Activated B cell treated with CpG ODN at 0.5 μM for 24 hours (primary cell): ENCODE measurements at places on chromosomes 6 and 20.
A peak's percentile ranks its signal among the peaks of the same experiment; 100 is the strongest.

- no peak for DNase-seq
Measured at GRCh38 chr6:119620846-119621555, 271.4 kb upstream of the MAN1A1 start.

GRCh38 chr20:44543358-44543757 lies 21.5 kb upstream of the SERINC3 start:
- DNase-seq, result no peak

- DNase-seq, result no peak
Measured at GRCh38 chr6:2890976-2891767, 11.9 kb downstream of the SERPINB9 start.

DNA sequence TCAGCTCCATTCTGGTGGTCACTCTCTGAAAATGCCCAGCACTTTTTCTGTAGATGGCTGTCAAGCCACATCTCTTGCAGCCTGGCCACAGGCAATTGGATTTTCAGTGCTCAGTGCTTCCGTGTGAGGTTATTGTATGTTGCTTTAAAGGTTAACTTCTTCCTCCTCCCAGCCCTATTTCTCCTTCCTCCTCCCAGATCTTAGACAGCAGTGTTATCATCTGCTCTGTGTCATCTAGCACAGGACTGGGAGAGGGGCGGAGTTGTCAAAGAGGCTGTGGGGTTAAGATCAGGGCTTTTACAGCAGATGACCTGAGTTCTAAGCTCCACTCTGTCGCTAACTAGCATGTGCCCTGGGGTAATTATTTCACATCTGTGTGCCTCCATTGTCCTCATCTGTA lies 129.0 kb downstream of the PHACTR3 start:
- DNase-seq, result no peak

- DNase-seq, result no peak
Measured at GRCh38 chr6:31107052-31107451, 5.3 kb downstream of the C6orf15 start.

DNA sequence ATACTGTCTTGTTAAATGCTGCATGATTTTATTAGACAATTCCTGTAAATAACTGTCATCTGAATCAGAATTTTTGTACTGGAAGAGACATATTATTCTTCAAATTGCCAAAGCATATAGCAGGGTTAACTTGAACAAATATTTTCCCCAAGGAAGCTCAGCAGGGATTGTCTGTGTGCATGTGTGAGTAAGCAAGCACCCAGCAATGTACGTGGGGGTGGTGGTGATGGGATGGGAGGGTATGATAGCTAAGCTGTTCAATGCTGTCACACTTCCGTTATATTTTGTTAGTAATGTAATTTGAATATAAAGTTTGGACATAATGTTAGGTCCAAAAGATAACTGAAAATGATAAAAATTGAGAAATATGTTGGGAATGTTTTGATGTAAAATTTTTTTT lies 118.1 kb downstream of the MYB start:
- DNase-seq, result no peak

DNA sequence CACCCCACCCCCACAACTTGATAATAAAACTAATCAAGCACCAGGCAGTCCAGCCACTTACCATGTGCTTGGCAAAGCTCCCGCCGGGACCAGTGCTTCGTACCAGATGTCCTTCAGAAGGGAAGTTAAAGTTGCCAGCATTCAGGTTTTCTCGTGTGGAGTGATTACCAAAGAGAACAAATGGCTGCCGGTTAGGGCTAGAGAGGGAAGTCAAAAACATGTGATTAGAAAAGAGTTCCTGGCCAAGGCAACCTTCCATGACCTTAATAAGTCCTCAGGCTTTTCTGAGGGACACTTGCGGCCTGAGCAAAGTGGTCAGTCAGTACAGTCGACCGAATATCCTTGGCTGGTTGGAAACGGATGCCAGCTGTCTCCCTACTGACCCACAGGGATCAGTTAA lies 67.0 kb downstream of the DNAAF9 start:
- no peak for DNase-seq

- DNase-seq, result no peak
Measured at GRCh38 chr6:51118792-51119191, 300.1 kb downstream of the TFAP2B start.

DNA sequence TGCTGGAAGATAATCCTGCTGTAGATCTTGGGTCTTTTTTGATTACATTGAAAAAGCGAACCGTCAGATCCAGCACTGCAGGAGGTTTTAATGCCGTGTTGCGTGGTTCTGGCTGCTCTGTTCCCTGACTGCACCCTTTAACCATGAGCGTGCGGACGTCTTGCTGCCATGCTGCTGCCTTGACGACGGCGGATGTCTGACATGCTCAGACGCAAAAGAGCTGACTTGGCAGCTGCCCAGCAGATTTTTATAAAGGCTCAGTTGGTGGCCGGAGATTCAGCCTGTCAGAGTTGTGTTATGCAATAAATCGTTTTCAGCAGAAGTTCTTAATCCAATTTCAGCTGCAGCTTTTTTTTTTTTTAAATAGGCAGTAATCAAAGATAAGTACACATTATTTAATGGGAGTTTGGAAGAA lies 119.4 kb downstream of the JARID2 start:
- no peak for DNase-seq

DNA sequence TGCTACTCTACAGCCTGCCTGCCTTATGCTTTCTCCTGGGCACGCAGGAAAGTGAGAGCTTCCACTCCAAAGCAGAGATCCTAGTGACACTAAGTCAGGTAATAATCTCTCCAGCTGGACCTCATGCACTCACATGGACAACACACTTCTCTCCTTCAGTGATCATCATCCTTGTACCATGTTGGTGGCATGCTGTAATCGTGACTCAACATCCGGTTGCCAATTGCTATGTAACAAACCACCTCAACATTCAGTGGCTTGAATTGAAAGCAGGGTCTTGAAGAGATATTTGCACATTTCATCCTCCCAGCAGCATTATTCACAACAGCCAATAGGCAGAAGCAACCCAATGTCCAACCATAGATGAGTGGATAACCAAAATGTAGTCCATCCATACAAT lies 40.3 kb upstream of the PPP1R3G start:
- no peak for DNase-seq

GRCh38 chr20:45095805-45096238 lies 5.1 kb downstream of the KCNS1 start:
- no peak for DNase-seq

DNA sequence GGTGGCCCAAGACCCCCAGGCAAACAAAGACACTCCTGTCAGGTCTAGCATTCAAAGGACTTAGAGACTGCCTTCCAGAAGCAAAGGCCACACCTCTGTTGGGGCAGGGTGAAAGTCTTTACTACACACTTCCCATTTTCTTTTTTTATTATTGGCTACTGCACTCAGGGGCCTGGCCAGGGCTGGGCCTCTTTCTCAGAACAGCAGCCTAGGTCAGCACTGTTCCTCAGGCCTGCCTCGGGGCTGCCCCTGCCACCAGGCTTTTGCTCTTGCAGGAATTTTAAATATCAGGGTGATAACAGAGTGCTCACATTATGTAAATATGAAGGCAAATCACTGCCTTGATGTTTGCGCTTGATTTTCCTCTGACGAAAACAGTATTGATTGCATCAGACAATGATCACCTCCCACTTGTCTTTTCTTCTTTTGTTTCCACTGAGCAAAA lies 18.5 kb downstream of the GSTA4 start:
- no peak for DNase-seq

- DNase-seq, result no peak
Measured at GRCh38 chr6:34102696-34103095, 43.2 kb downstream of the GRM4 start.

DNA sequence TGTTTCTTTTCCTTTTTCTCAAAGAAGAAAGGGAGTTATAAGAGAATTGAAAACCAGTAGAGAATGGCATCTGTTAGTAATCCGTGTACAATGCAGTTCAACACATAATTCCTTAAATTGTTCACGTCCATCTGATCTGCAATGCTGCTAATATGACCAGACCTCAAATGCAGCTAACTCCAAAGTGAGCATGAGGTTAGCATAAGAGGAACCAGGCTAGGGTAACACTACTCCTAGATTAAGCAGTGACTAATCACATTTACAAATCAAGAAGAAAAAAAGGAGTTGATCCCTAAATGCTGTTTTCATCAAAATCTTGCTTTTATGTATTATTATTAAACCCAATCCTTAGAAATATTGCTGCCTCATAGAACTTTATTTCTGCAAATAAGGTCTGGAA lies 432.7 kb upstream of the ARID1B start:
- DNase-seq, result no peak

DNA sequence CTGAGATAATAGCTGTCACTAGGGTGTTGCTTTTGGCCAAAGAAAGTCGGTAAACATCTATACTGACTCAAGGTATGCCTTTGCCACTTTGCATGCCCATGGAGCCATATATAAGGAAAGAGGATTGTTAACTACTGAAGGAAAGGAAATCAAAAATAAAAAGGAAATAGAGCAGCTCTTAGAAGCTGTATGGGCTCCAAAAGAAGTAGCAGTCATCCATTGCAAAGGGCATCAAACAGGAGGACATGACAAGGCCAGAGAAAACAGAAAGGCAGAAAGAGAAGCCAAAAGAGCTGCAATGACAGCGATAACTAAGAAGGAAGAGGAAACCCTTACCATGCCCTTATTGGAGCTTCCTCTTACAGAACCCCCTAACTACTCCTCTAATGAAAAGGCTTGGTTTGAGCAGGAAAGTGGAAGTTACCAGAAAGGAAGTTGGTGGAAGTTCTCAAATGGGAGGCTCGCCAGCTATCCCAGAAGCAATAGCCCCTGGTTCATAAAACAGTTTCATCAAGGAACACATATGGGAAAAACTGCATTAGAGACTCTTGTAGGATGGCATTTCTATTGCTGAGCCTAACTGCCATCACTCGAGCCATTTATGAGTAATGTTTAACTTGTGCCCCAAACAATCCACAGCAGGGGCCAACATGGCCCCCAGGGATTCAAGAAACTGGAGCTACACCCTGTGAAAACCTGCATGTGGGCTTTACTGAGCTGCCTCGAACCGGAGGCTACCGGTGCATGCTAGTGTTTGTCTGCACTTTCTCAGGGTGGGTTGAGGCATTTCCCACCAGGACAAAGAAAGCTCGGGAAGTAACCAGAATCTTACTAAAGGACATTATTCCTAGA lies 7.0 kb downstream of the IL22RA2 start:
- DNase-seq, result no peak

DNA sequence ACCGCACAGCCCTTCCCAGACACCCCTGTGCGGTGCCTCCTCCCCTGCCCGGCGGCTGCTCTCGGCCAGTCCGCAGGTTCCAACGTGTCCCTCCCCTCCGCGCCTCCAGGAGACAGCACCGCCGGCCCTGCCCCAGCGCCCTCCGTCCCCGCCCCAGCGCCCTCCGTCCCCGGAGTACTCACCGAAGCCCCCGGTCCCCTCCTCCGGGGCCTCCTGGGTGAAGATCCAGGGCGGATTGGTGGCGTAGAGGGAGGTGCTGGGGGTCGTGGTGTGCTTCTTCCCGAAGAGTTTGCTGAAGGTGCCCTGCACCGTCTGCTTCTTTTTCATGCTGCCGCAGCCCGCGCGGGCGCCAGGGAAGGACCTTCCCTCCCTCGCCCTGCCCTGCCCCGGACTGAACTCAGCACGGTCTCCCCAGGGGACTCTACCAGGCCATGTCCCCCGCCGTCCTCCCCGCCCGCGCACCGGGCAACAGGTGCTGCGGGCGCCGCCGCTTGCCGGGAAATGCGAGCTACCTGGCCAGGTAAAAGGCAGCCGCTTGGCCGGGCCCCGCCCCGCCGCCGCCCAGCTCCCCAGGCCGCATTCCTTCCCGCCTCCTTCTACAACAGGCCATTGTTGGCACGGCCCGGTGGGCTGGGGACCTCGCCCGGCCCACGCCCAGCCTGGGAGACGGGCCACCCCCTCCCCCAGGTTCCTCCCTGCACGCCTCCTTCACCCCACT lies at the start of gene C6orf132:
C6orf132 (minus strand) TSS at position 503 of the 718 bp plus-strand sequence; CDS start at position 327, 176 bp downstream.
- DNase-seq, result peak; percentile 17

- DNase-seq, result no peak
Measured at GRCh38 chr6:75855052-75855451, 106.0 kb downstream of the MYO6 start.

- DNase-seq, result no peak
Measured at GRCh38 chr20:24494460-24494920, 25.1 kb downstream of the SYNDIG1 start.
